ENCODE measurements at places on chromosomes 12 and 14.

- no peaks in the 10 kb centered on the region for H3K27me3 ChIP-seq
- H3K36me3 ChIP-seq = no peaks in the 10 kb centered on the region
- H3K27ac ChIP-seq = no peak overlapping the region
Observed at GRCh38 chr12:115268451-115268850, 584.5 kb upstream of the TBX3 start.

DNA sequence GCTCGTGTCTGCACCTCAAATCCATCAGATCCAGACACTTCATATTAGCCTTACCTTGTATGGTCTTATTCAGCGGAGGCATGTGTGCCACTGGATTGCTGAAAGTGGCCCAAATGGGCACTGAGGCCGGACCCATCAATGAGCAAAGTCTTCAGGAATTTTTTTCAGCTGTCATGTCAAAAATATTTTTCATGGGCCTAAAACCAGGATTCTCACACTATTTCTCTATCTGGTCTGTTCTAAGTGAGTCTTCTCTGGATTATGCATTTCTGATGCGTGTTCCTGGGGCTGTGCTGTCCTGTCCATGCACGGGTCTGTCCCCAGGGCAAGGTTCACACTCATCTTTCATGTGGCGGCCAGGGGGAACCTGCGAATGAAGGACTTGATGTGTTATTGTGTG is 94.6 kb downstream of the KCNA5 start:
- no peaks in the 10 kb centered on the region for H3K36me3 ChIP-seq
- H3K4me1 ChIP-seq = peaks cover 5% of the 10 kb centered on the region
- no peaks in the 10 kb centered on the region for H3K27me3 ChIP-seq
- no peak overlapping the region for H3K27ac ChIP-seq
- no peak for DNase-seq

- H3K36me3 ChIP-seq = no peaks in the 10 kb centered on the region
- H3K4me3 ChIP-seq = no peak overlapping the region
- no peaks in the 10 kb centered on the region for H3K27me3 ChIP-seq
- DNase-seq = no peak
Observed at GRCh38 chr12:104719700-104720338, 238.3 kb downstream of the SLC41A2 start.

GRCh38 chr12:115632308-115632707 is 645.2 kb downstream of the MED13L start:
- no peaks in the 10 kb centered on the region for H3K27me3 ChIP-seq
- no peak for DNase-seq
- H3K4me1 ChIP-seq = no peaks in the 10 kb centered on the region

DNA sequence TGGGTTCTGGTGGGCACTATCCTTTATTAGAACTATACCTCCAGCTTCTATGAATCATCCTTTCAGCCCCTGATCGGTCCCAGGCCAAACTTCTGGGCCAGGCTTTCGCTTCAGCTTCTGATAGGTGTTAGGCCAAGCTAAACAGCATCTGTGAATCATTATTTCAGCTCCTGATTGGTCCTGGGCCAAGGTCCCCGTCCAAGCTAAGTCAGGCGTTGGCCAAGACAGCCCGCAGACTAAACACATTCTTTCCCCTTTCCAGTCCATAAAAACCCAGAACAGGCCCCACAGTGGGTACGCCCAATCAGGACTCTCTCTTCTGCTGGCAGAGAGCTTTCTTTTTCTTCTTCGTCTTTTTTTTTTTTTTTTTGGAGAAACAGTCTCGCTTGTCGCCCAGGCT is 1808.9 kb upstream of the SEL1L start:
- H3K27ac ChIP-seq = no peak overlapping the region
- DNase-seq = no peak
- no peak overlapping the region for H3K4me3 ChIP-seq

GRCh38 chr14:22549981-22550673 is 38.9 kb downstream of the DAD1 start:
- H3K4me1 ChIP-seq = peaks cover 21% of the 10 kb centered on the region
- no peaks in the 10 kb centered on the region for H3K27me3 ChIP-seq
- no peak overlapping the region for H3K4me3 ChIP-seq
- H3K36me3 ChIP-seq = no peaks in the 10 kb centered on the region
